ENCODE measurements at places on chromosomes 16 and 17. TPM values are rescaled to one million over a fixed set of nuclear protein-coding genes. Genes with fewer than 3 reads are reported as not detected.

KPNB1 gene
- 718 TPM for total RNA-seq

AIPL1 gene
- not detected for total RNA-seq

MYH3 gene
- total RNA-seq, result 6.5 TPM

ARHGAP44 gene
- total RNA-seq, result not detected

KRTAP2-3 gene
- total RNA-seq, result not detected
